Fibroblast of skin of abdomen (primary cell): ENCODE measurements at places on chromosomes 2 and 18.

GRCh38 chr2:181465676-181466375, 8.6 kb downstream of the ITGA4 start:
- peak; percentile 90 for DNase-seq

DNA sequence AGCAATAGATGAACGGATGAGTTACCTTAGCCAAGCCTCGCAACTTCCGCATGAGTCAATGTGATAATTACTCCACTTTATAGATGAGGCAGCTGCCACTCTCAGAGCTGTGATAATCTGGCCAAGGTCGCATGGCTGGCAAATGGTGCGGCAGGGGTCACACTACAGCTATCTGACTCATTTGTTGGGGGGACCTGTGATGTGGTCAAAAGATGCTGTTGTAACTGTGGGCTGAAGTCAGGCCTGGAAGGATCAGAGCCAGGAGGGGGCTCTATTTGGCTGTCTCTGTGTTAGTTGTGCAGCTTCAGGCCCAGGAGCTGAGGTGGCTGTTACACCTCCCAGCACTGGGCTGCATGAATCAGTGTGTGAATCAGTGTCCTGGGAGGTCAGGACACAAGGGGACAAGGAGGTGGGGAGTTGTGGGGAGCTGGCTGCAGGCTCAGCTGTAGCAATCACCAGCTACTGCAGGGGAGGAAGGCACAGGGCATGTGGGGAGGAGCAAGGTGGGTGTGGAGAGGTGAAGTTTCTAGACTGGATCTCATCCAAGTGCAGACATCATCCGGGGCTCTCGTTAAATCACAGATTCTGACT, 33.1 kb downstream of the NGEF start:
- peak; percentile 40 for DNase-seq

DNA sequence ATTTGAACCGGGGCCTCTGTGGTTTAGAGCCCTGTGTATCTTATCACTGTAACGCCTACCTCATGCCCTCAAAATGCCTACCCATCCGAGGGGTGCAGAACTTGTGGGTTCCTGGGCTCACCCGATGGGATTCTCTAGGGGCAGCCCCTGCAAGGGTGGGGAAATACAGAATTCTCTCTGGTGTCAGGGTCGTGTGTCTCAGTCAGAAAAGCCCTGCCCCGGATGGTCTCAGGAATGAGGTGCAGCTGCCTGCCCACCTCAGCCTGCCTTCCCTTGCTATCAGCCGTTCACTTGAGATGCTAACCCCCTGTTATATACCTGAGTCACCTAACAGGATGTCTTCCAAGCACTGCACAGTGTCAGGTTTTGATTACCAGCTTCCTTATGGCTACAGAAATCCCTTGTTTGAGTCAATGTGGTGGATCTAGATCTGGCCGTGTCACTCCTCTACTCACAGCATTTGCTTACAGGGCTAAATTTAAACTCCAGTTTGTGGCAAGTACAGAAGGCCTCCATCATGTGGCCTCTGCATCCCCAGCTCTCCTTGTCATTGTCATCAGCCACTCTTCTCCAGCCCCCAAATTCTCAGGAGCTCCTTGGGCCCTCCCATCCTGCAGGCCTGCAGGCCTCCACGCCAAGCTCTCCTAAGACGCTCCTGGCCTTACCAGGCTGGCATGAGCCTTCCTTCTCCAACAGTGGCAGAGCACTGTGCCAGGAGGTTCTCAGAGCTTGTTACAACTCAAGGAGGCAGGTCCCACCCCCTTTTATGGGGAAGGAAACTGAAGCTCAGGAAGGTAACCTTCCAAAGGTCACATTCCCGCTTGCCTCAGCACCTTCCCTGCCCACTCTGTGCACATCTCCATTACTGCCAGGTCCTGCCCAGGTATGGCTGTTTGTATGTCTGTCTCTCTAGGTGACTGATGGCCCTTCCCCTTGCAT, 14.3 kb upstream of the MAP3K2 start:
- no peak for DNase-seq

- peak; percentile 67 for DNase-seq
Measured at GRCh38 chr2:12700989-12701388, 15.7 kb upstream of the TRIB2 start.

- no peak for DNase-seq
Measured at GRCh38 chr2:98026292-98026691, 30.5 kb upstream of the TMEM131 start.

DNA sequence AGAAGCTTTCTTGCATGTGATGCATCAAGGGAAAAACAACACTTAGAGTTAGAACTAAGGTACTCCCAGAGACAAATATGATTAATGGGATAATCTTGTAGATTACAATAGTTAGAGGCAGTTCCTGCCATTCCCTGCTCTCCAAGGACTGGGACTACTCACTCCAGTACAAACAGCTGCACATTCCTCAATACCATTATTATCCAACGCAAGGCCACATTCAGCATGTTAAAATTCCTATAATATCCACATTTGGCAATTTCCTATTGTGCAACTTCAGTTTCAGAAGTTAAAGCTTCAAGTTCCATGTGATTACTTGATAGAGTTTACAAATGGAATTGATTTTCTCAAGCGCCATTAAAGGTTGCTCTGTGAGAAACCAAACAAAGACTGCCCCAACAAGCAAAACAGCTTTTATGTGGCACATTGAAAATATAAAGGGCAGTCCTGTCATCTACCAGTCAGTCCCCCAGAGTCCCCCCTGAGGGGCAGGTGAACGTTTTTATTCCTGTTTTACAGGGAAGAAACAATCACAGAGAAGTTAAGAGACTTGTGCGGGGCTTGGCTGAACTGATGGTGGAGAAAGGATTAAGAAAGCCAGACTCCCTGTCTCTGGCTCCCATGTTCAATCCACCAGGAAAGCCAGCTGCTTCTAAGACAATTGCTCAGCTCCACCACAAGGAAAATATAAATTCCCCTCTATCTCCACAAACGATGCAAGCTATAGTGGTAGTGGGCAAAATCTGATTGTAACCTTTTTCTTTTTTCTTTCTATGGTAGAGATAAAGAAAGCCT, 72.6 kb downstream of the TXNL1 start:
- DNase-seq = peak; percentile 98

DNA sequence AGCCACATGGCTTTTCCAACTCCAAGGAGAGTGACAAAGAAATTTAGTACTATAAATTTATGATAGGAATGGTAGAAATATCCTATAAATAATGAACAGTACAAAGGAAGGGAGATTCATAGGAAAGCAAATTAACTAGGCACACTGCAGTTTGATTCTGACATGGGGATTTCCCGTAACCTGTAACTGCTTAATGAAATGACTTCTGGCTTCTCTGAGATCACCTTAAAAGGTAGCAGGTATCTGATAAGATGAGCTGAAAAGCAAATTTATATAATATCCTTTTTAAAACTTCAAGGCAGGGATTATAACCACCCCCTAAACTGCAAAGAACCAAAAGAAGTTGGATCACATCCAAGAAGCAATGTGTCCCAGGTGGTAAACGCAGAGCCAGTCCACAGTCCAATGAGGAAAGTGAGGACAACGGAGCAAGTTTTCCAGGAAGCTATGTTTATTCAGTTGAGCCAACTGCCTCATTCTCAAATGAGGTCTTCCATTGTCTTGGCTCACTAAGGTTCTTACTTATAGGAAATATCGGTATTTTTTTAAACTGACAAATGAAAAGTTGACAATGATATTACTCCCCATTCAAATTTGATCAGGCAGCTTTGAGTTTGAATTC, 43.0 kb downstream of the WIPF1 start:
- no peak for DNase-seq

DNA sequence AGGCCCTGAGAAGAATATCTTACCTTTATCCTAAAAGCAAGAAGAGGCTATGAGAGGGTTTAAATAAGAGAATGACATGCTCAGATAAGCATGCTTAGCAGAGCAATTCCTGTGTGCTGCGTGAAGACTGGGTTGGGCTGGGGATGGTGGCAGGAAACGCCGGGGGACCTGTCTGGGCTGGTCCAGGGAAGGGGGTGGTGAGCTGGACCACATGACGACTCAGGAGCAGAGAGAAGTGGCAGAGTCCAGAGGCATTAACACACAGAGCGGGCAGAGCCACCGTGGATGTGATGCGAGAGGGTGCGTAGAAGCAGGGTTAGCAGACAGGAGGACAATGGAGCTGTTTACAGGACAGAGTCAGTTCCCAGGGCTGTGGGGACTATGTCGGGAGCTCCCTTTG, 84.5 kb downstream of the ZBTB7C start:
- DNase-seq = no peak

DNA sequence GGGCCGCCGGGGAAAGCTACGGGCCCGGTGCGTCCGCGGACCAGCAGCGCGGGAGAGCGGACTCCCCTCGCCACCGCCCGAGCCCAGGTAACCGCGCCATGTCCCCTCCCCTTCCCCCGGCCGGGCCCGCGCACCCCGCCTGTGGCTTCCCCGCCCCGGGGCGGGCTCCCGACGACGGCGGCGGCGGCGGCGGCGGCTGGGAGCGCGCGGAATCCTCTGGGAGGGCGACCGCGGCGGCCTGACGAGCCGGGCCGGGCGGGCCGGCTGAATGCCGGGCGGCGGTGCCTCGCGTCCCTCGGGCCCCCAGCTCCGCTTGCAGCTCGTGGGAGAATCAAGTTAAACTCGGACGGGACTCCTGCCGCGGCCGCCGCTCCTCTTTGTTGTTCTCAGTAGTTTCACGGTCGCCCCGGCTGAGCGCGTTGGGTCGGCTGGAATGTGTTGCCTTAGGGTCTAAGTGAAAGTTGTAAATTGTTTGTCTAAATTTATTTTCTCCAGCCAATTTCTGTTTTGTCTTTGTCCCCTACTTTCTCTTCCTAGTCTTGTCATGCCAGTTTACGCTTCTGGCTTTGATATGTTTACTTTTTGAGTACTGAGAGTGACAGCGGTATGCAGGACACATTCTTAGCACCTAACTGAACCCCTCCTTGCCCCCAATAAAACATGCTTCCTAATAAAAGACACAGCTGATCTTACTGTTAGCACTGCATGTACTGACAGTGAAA, 685 bp downstream of the SMAD4 start:
- DNase-seq = peak; percentile 68

GRCh38 chr2:207662203-207662602, 37.0 kb upstream of the METTL21A start:
- no peak for DNase-seq

GRCh38 chr2:239773228-239774141, 251.7 kb downstream of the NDUFA10 start:
- no peak for DNase-seq

GRCh38 chr2:85887566-85888019, 1.2 kb downstream of the ST3GAL5 start:
- DNase-seq = peak; percentile 36

GRCh38 chr2:157891643-157892041, 15.5 kb upstream of the ACVR1 start:
- no peak for DNase-seq

- DNase-seq = no peak
Measured at GRCh38 chr18:55233857-55234256, 274.6 kb upstream of the CCDC68 start.

DNA sequence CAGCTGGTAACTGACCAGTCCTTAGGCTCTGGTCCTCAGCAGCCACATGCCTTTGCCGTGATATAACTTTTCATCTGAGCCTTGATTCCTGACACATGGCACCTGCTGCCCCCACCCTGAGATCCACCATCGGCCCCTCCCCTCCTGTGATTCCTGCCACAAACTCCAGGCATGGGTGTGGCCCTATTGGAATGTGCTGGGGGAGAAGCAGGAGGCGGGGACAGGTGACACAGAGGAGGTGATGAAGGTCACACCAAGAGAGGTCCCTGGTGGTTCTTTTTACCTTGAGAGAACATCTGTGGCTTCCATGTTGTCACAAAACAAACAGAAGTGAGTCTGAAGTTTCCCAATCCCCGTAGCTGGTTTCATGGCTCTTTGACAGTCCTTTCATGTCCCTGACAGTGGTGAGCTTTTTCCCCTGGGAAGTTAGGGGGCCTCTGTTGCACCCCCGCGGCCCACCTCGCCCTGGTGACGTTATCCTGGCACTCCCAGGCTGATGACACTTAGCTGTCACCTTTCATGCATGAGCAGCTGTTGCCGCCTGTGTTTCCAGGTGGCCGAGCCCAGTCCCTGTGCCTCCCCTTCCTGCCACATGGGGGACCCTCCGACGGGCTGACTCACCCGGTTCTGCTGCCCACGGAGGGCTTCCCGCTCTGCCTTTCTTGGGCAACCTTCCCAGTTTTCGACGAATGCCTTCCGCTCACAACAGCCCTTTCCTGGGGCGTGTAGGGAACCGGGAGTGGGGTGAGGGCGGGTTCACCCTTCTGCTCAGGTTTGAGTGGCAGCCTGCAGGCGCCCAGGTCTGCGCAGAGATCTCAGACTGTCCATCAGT, 66.3 kb upstream of the GLI2 start:
- DNase-seq = peak; percentile 79

DNA sequence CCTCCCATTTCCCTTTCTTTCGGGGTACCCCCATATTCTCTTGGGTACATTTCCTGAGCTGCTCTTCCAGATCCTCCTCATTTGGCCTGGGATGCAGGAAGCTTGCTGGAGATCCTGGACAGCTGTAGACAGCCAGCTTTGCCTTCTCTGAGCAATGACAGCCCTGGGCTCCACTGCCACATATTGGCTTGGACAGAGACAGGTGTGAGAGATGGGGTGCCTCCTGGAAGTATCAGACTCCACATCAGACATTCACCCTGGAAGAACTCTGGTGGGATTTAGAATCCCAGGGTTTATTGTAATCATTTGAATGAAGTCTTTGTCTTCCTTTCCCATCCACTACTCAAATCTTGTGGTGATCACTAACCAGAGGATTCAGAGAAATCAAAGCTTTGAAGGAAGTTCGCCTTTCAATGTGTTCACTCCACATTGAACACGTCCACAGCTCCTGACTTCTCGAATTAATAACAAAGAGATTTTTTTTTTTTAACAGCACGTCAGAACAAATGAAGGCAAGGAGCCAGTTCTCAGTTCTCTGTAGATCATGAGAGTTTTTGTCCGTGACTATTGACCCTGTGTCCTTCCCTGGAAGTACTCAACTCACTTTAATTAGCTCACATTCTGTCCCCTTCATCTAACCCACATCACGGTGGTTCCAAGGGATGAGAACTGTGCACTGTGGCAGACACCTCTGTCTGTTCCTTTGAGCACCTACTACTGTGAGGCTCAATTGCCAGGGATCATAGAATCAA, 377.6 kb upstream of the TRIB2 start:
- no peak for DNase-seq

DNA sequence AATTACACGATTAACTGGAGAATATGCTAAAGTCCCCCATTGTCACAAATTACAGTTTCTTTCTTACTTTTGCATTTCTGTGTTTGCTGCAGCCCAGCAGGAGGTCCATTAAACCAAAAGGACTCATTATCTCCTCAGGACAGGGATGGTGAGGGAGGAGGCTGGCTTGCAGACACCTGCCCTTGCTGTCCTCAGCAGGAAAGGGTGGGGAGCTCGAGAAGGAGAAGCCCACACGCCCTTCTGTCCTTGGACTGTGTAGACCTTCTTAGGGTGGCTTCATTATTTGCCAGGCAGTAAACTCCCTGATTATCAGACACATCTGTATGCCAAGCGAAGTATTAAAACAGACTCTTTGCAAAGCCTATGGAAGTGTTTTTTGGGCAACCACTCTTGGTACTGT, 196.0 kb downstream of the LDLRAD4 start:
- no peak for DNase-seq

GRCh38 chr2:207848545-207848928, 78.8 kb upstream of the FZD5 start:
- no peak for DNase-seq

DNA sequence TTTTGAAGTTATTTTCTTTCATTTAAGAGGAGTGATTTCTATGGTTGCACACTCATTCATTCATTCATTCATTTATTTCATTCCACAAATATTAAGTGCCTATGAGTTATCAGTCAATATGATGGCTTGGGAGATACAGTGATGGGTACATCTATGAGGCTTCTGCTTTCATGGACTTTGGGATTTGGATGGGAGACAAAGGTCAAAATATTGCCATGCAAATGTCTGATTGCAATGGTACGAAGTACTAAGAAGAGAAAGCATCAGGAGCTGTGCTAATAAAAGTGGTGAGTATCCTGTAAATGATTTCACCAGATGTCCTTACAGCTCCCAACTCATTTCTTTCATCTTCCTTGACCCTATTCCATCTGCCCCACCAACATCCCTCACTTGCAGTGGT, 174.4 kb upstream of the MEX3C start:
- no peak for DNase-seq
